ENCODE measurements at places on chromosomes 5 and 9. TPM values are rescaled to one million over a fixed set of nuclear protein-coding genes. Genes with fewer than 3 reads are reported as not detected.

The GRIA1 gene
- under 0.01 TPM for total RNA-seq

The C6 gene
- not detected for total RNA-seq

The TTLL11 gene
- 1.9 TPM for total RNA-seq

The FBN2 gene
- total RNA-seq = 0.13 TPM

The DNAJC18 gene
- 5.9 TPM for total RNA-seq

The RLN1 gene
- total RNA-seq = 0.13 TPM

The BARX1 gene
- total RNA-seq = not detected

The UAP1L1 gene
- 30.1 TPM for total RNA-seq

The HNRNPAB gene
- total RNA-seq = 37.5 TPM

Measured in dermis microvascular lymphatic vessel endothelial cell (primary cell).